ENCODE measurements at places on chromosomes 7 and 10. TPM values are rescaled to one million over a fixed set of nuclear protein-coding genes. Genes with fewer than 3 reads are reported as not detected.

SLC26A3 gene
- total RNA-seq: not detected

- DNase-seq: peak; percentile 79
These were observed at the start of gene CSGALNACT2 for GRCh38 chr10:43138021-43138756. Gene CSGALNACT2, plus strand, starts transcription at chr10:43138445. Its CDS starts 16,705 bp downstream, at chr10:43155150.

HOXA9 gene
- total RNA-seq: 13.8 TPM

CHAT gene
- not detected for total RNA-seq

GIMAP5 gene
- 36.0 TPM for total RNA-seq

- no peak for DNase-seq
These were observed 41.5 kb upstream of the PLEKHA1 start for GRCh38 chr10:122333037-122333436.

All from tibial nerve (tissue), 4 donors.